ENCODE measurements at places on chromosomes 1 and 21. TPM values are rescaled to one million over a fixed set of nuclear protein-coding genes. Genes with fewer than 3 reads are reported as not detected.

The GJA4 gene
- total RNA-seq = not detected

The CYP4X1 gene
- not detected for total RNA-seq

The NPHS2 gene
- total RNA-seq = not detected

The BATF3 gene
- total RNA-seq = 0.33 TPM

The RGS16 gene
- 4.3 TPM for total RNA-seq

The IRF6 gene
- 1.0 TPM for total RNA-seq

The RHBDL2 gene
- total RNA-seq = not detected

The HFM1 gene
- total RNA-seq = not detected

DNA sequence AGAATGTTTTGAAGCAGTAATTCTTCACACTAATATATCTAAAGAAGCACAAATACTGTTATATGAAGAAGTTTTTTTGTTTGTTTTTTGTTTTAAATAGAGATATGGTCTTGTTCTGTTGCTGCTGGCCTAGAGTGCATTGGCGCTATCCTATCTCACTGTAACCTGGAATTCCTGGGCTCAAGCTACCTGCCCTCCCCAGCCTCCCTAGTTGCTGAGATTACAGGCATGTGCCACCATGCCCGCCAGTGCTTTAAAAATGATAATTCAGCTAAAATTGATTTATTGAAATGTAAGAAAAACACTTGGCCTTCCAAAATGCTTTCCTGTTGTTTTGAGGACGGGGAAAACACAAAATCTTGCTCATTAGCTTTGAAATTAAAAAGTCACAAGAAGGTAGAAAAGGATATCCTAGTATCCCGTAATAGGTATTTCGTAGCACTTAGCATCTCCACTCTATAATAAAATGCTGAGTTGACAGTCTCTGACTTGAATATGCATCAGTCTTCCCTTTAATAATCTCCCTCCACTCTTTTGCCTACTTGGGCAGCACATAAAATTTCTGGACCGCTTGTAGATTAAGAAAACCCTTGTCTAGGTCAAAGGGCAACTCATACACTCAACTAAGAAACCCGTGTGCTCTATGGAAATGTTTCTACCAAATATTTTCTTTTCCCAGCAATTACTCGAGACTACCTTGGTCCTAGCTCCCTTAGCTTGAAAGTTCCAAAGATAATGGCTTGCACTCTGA is 1.3 kb downstream of the SCYL3 start:
- peaks cover 13% of the 10 kb centered on the region for H3K36me3 ChIP-seq
- peak overlapping the region; percentile 61 for H3K4me3 ChIP-seq
- H3K27ac ChIP-seq = peak overlapping the region; percentile 98
- DNase-seq = no peak

DNA sequence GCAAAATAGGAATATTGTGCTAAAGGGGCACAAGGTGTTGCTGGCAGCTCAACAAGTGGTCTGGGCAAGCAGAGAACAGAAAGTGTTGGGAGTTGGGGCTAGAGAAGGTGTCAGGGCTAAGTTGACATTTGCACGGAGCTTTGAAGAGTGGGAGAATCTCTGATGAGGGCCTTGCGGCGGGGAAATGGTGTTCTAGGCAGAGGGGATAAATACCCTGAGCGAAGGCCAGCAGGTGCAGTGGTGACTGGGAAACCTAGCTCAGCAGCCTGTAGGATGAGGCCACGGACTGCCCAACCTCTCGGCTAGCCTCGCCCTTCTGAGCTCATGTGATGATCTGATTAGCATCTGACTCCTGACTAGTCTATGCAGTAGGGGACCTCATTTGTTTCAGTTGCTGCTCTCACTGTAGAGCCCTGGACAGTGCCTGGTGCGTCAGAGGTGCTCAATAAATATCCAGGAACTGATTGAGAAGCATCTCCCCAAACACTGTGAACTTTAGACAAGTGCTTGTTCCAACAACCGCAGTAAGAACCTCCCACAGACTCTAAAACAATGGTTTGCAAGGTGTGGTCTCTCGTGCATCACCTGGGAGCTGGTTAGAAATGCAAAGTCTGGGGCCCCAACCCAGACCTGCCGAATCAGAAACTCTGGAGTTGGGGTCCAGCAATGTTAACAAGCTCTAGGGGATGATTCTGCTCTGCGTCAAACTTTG is 1.0 kb upstream of the FOXO6 start:
- peak overlapping the region; percentile 16 for H3K27ac ChIP-seq
- H3K36me3 ChIP-seq = no peaks in the 10 kb centered on the region
- DNase-seq = no peak
- H3K27me3 ChIP-seq = no peaks in the 10 kb centered on the region
- H3K4me1 ChIP-seq = peaks cover 28% of the 10 kb centered on the region
- H3K4me3 ChIP-seq = peak overlapping the region; percentile 55

- peaks cover 4% of the 10 kb centered on the region for H3K36me3 ChIP-seq
- H3K4me3 ChIP-seq = no peak overlapping the region
- H3K4me1 ChIP-seq = peaks cover 25% of the 10 kb centered on the region
- H3K27me3 ChIP-seq = no peaks in the 10 kb centered on the region
- H3K27ac ChIP-seq = peak overlapping the region; percentile 8
These were observed 444 bp upstream of the IARS2 start for GRCh38 chr1:220093361-220094015.

GRCh38 chr1:226692823-226693222 is 46.3 kb downstream of the ITPKB start:
- H3K27ac ChIP-seq = peak overlapping the region; percentile 37
- no peak overlapping the region for H3K4me3 ChIP-seq
- H3K4me1 ChIP-seq = peaks cover 76% of the 10 kb centered on the region
- H3K27me3 ChIP-seq = no peaks in the 10 kb centered on the region
- no peak for DNase-seq
- peaks cover 15% of the 10 kb centered on the region for H3K36me3 ChIP-seq

DNA sequence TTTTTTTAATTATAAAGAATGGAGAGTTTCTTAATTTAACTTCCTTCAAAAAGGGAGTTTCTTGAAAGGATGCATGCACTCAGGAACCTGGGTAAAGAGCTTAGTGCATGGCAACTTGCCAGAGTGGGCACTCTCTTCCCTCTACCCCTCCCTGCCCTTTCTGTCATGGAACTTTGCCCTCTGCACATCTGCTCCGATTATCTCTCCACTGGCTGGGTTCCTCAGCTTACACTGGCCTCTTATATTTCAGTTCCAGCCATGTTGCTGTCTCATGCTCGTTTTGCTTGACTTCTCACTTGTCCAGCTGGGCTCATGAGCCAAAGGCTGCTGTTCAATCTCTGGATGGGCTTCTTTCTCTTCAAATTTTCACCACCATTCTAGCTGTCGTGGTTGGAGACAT is 87.0 kb downstream of the NCAM2 start:
- no peaks in the 10 kb centered on the region for H3K4me1 ChIP-seq
- no peaks in the 10 kb centered on the region for H3K27me3 ChIP-seq
- no peak for DNase-seq
- H3K36me3 ChIP-seq = no peaks in the 10 kb centered on the region
- no peak overlapping the region for H3K27ac ChIP-seq
- no peak overlapping the region for H3K4me3 ChIP-seq

- no peak overlapping the region for H3K4me3 ChIP-seq
- DNase-seq = no peak
- peaks cover 15% of the 10 kb centered on the region for H3K36me3 ChIP-seq
- H3K4me1 ChIP-seq = no peaks in the 10 kb centered on the region
- no peaks in the 10 kb centered on the region for H3K27me3 ChIP-seq
These were observed 88.7 kb downstream of the RABGAP1L start for GRCh38 chr1:174248041-174248440.

- no peak for DNase-seq
- peaks cover 30% of the 10 kb centered on the region for H3K36me3 ChIP-seq
- no peak overlapping the region for H3K27ac ChIP-seq
- H3K4me3 ChIP-seq = peak overlapping the region; percentile 35
These were observed 2.2 kb downstream of the SH3BP5L start for GRCh38 chr1:248823517-248824001.

DNA sequence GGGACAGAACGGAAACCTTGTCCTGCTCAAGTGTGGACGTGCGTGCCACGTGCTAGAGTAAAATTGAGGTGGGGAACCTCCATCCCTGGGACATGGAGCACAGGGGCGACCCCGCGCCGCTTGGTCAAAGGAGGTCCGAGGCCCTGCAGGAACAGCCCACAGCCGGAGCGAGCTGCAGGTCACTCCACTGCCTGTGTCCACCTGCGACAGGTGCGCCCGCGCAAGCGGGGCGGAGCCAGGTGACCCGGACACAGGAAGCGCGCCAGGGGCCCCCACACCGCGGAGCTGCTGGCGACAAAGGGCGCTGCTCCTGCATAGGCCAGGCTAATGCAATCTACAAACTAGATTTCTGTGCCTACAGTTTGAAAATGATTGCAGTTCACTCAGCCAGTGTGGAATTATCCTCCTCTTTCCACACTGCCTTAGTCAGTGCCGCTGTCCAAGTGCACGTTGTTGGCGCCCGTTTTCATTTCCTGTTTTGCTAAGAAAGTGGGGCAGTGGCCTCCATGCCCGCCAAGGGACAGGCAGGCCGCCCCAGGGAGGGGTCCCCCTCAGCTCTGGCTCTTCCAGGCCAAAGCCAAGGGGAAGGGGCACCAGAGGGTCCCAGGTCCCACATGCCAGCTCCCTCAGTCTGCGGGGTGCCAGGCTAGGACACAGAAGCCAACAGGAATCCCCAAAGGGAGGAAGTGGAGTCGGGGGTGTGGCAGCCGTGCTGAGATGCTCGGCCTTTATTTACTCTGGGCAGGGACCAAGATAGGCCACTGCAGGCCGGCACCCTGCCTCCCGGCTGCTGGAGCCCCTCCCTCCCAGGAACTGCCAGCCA is 4.3 kb upstream of the NADK start:
- peak overlapping the region; percentile 8 for H3K4me3 ChIP-seq
- H3K27ac ChIP-seq = peak overlapping the region; percentile 91
- peaks cover 36% of the 10 kb centered on the region for H3K4me1 ChIP-seq
- peaks cover 29% of the 10 kb centered on the region for H3K36me3 ChIP-seq

- peak overlapping the region; percentile 41 for H3K27ac ChIP-seq
- DNase-seq = peak; percentile 59
- no peaks in the 10 kb centered on the region for H3K27me3 ChIP-seq
- H3K4me3 ChIP-seq = no peak overlapping the region
- peaks cover 28% of the 10 kb centered on the region for H3K4me1 ChIP-seq
- no peaks in the 10 kb centered on the region for H3K36me3 ChIP-seq
These were observed 15.9 kb downstream of the COL8A2 start for GRCh38 chr1:36109041-36109679.

DNA sequence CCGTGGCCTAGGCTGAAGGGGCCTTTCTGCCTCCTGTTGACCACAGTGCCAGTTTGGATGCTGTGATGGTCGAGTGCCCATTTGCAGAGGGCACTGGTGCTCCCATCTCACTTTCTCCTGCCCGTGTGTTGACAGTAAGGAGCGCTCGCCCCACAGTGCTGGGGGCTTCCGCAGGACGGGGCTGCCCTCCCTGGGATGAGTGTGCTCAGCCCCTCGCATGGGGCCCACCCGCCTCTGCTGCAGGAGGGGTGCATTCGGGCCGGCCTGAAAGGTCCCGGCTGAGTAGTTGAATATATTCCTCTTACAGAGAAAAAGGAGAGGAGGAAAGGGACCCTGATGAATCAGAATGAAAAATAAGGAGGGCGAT is 37.3 kb downstream of the NTPCR start:
- H3K27me3 ChIP-seq = no peaks in the 10 kb centered on the region
- H3K4me1 ChIP-seq = peaks cover 5% of the 10 kb centered on the region
- no peak overlapping the region for H3K27ac ChIP-seq

GRCh38 chr1:34928699-34929496 is 552 bp downstream of the DLGAP3 start:
- H3K27ac ChIP-seq = no peak overlapping the region
- no peaks in the 10 kb centered on the region for H3K36me3 ChIP-seq
- peaks cover 17% of the 10 kb centered on the region for H3K27me3 ChIP-seq
- peak overlapping the region; percentile 62 for H3K4me3 ChIP-seq

- no peak overlapping the region for H3K4me3 ChIP-seq
- no peak for DNase-seq
- no peaks in the 10 kb centered on the region for H3K27me3 ChIP-seq
- no peaks in the 10 kb centered on the region for H3K36me3 ChIP-seq
- no peak overlapping the region for H3K27ac ChIP-seq
These were observed 292.1 kb upstream of the VAMP3 start for GRCh38 chr1:7478809-7479499.

DNA sequence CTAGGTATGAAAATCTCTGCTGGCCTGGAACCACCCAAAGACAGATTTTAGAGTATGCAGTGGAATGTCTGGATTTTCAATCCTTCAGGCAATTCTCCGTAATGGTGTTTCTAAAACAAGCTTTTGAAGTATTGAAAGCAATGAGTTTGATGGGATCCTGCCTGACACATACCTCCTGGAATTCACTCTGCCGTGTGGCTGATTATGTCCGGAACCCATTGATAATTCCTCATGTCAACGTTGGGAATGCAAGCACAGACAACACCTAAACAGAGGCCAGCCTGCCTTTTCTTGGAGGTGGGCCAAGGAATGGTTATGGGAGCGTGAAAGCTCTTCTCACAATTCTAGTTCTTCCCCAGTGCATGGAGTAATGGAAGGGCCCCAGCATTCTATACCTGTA is 168.9 kb upstream of the HMCN1 start:
- no peaks in the 10 kb centered on the region for H3K36me3 ChIP-seq
- DNase-seq = no peak
- H3K27me3 ChIP-seq = no peaks in the 10 kb centered on the region
- peaks cover 49% of the 10 kb centered on the region for H3K4me1 ChIP-seq
- no peak overlapping the region for H3K4me3 ChIP-seq

DNA sequence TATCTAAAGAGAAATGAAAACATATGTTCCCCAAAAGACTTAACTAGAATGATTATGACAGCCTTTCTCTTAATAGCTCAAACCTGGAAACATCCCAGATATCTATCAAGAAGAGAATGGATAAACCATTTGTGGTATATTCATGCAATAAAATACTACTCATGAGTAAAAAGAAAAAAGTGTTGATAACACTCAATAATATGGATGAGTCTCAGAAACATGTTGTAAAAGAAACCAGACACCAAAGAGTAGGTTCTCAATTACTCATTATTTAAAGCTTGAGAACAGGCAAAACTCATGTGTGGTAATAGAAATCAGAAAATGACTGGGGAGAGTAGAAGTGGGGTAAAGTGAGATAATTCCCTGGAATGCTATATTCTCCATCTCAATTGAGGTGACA is 154.1 kb downstream of the PHTF1 start:
- H3K4me1 ChIP-seq = no peaks in the 10 kb centered on the region
- no peak overlapping the region for H3K4me3 ChIP-seq
- no peaks in the 10 kb centered on the region for H3K27me3 ChIP-seq
- H3K36me3 ChIP-seq = no peaks in the 10 kb centered on the region

GRCh38 chr1:41914516-41914915 is 4.2 kb downstream of the HIVEP3 start:
- H3K36me3 ChIP-seq = no peaks in the 10 kb centered on the region
- H3K27me3 ChIP-seq = no peaks in the 10 kb centered on the region
- H3K4me3 ChIP-seq = no peak overlapping the region

- H3K4me1 ChIP-seq = peaks cover 14% of the 10 kb centered on the region
- H3K4me3 ChIP-seq = no peak overlapping the region
- no peak overlapping the region for H3K27ac ChIP-seq
These were observed 29.4 kb upstream of the LRRN2 start for GRCh38 chr1:204714861-204715511.

- DNase-seq = no peak
- no peak overlapping the region for H3K4me3 ChIP-seq
- no peak overlapping the region for H3K27ac ChIP-seq
- H3K36me3 ChIP-seq = no peaks in the 10 kb centered on the region
- no peaks in the 10 kb centered on the region for H3K27me3 ChIP-seq
- no peaks in the 10 kb centered on the region for H3K4me1 ChIP-seq
These were observed 344.5 kb downstream of the PDE4B start for GRCh38 chr1:66137235-66137634.

Data from T-cell (primary cell).